ENCODE measurements at places on chromosomes 3 and 15. TPM values are rescaled to one million over a fixed set of nuclear protein-coding genes. Genes with fewer than 3 reads are reported as not detected.

Gene APOD
- total RNA-seq: 2.6 TPM

Gene NME9
- not detected for total RNA-seq

Gene ADCY5
- not detected for total RNA-seq

Gene SYNM
- total RNA-seq: 0.79 TPM

Gene SH2D7
- total RNA-seq: not detected

Gene TNIK
- 27.4 TPM for total RNA-seq

Gene MDFIC2
- not detected for total RNA-seq

Gene SOX2
- total RNA-seq: not detected

Gene SOX14
- not detected for total RNA-seq

Gene CDC25A
- 60.2 TPM for total RNA-seq

Gene TF
- 0.02 TPM for total RNA-seq

Gene FSTL1
- 0.12 TPM for total RNA-seq

Gene TM4SF4
- not detected for total RNA-seq

Gene CHCHD6
- total RNA-seq: 18.5 TPM

Gene CDCP1
- 3.2 TPM for total RNA-seq

Gene OR5H2
- not detected for total RNA-seq

Gene LDHAL6B
- total RNA-seq: not detected

Gene DNAH12
- total RNA-seq: not detected

Gene TRIM59
- total RNA-seq: 31.8 TPM

Gene GLDN
- total RNA-seq: not detected

Gene CAMK2N2
- 0.14 TPM for total RNA-seq

Gene COL6A5
- not detected for total RNA-seq

Gene FBXO40
- total RNA-seq: not detected

Gene XCR1
- 0.05 TPM for total RNA-seq

Gene TM4SF1
- 0.26 TPM for total RNA-seq

Gene MYO1E
- total RNA-seq: 34.5 TPM

Gene PLAAT1
- total RNA-seq: not detected

Gene ILDR1
- 0.16 TPM for total RNA-seq

Gene ECE2
- not detected for total RNA-seq

Gene CCR9
- not detected for total RNA-seq

Gene IL20RB
- 1.5 TPM for total RNA-seq

Gene HEXA
- 54.3 TPM for total RNA-seq

Gene LYSMD2
- 15.5 TPM for total RNA-seq

Gene MAPK6
- 60.9 TPM for total RNA-seq

Gene TEX9
- 0.35 TPM for total RNA-seq

Gene PODXL2
- 9.2 TPM for total RNA-seq

Gene BDH1
- 133 TPM for total RNA-seq

Gene HTR3E
- not detected for total RNA-seq

Gene AGBL1
- total RNA-seq: not detected

Gene RETNLB
- total RNA-seq: not detected

Gene MCF2L2
- 4.8 TPM for total RNA-seq

Gene SI
- not detected for total RNA-seq

Gene GMNC
- not detected for total RNA-seq

Gene ABTB1
- total RNA-seq: 8.0 TPM

Gene HHLA2
- 2.2 TPM for total RNA-seq

Gene YEATS2
- 58.4 TPM for total RNA-seq

Gene PLCB2
- total RNA-seq: 95.7 TPM

Gene GHRL
- 0.43 TPM for total RNA-seq
